Small intestine (tissue), 16 donors: ENCODE measurements at places on chromosomes 2 and 18. TPM values are rescaled to one million over a fixed set of nuclear protein-coding genes. Genes with fewer than 3 reads are reported as not detected.
A peak's percentile ranks its signal among the peaks of the same experiment; 100 is the strongest.

DNA sequence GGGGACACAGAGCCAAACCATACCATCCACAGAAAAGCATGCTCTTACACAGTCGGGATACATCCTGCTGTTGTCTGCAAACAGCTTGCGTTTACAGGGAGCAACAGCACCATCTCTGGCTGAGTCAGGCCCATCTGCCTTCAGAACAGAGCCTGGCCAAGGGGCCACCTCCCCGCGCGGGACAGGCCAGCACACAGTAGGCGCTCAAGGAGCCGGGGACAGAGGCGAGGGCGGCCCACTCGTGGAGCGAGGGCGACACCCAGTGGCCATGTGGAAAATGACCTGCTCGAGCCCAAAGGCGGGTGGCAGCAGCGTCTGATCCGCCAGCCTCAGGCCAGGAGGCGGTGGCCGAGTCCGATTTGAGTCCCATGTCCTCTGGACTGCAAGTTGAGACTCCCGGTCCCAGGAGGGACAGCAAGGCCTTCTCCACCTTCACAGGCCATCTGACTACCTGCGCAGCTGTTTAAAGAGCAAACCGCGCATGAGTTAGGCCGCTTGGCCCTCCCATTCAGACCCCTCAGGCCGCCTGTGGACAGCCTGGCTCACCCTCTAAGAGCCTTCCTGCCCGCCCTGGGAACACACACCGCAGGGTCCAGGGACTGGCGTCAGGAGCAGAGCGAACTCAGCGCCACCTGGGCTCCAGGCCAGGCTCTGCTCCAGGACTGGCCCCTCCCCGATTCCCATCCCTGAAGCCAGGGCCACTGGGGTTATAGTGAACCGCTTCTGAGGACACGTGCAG lies 38.3 kb downstream of the TTC32 start:
- H3K4me1 ChIP-seq = no peaks in the 10 kb centered on the region
- no peak overlapping the region for H3K4me3 ChIP-seq
- no peaks in the 10 kb centered on the region for H3K36me3 ChIP-seq
- H3K27ac ChIP-seq = no peak overlapping the region
- H3K27me3 ChIP-seq = no peaks in the 10 kb centered on the region
- DNase-seq = peak; percentile 69

GRCh38 chr2:170165129-170165528 lies 12.8 kb upstream of the MYO3B start:
- H3K4me3 ChIP-seq = no peak overlapping the region
- H3K27me3 ChIP-seq = no peaks in the 10 kb centered on the region

DNA sequence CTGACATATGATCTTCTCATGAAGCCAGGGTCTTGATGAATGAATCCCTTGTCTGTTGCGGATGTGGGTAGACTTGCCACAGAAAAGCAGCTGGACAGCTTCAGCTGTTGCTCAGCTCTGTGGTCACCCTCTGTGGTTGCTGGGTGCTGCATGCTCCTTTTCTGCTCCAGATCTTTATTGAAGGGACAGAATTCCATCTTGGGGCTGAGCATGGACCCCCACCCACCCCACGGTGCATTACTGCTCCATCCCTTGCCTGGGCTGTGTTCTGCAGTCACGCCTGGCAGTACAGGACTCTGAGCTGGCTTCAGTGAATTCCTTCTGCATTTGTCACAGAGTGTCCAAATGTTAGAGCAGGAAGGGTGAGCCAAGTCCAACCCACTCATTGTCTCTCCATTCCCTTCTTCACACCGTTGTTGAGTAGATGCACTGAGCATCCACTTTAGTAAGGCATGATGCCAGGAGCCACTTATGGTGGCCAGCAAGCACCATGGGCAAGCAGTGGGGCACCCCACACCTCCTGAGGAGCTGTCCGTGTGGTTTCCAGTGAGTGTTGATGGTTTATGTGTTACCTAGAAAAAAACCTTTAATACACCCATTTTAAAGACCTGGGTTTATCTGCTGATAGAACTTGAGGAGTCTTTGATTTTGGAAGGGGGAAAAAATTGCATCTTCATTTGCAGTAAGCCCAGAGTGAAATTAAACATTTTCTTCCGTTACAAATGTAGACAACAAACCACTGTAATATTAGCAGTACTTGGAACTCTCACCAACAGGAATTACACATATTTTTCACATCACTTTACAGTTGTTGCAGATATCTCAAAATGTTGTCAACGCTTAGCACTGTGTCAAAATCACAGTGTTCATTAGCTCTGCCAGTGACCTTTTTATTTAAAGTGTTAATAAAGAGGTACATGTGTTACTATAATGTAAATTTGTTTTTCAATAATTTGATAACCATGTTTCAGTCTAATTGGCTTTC lies 14.7 kb upstream of the ITGB6 start:
- no peaks in the 10 kb centered on the region for H3K36me3 ChIP-seq
- no peak for DNase-seq
- H3K4me1 ChIP-seq = no peaks in the 10 kb centered on the region
- H3K27ac ChIP-seq = no peak overlapping the region

- no peak overlapping the region for H3K4me3 ChIP-seq
- H3K27me3 ChIP-seq = no peaks in the 10 kb centered on the region
- H3K36me3 ChIP-seq = no peaks in the 10 kb centered on the region
Observed at GRCh38 chr2:188367164-188367563, 75.5 kb downstream of the GULP1 start.

DNA sequence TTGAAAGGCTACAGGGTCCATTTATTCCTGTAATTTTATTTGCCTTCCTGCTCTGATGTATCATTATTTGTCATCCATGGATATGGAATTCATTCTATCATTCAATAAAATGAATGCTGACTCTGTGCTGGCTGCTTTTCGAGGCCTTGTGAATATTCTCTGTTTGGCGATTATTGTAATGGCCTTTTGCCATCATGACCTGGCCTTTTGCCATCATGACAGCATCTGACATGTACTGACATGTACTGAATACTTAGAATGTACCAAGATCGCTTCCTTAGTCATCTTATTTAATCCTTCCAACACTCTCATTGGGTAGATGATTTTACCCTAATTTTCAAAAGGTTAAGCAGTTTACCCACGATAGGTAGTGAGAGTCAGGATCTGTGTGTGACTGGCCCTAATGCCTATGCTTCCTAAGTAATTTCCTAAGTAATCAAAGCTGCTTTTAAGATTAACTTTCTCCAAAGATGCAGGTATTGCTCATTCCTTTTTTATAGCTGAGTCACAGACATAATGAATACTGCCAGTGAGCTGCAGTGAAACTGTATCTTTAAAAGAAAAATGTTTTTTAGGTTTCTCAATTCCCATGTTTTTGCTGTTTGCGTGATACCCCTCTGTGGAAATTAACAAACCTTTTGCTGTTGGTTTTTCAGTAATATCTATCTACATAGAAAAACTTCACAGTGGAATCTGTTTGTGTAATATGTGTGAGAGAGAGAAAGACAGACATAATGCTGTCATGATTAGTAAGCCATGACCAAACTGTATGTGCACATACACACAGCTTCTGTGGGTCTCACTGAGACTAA lies 127.8 kb downstream of the CERS6 start:
- peaks cover 2% of the 10 kb centered on the region for H3K36me3 ChIP-seq
- H3K4me3 ChIP-seq = no peak overlapping the region
- H3K27me3 ChIP-seq = no peaks in the 10 kb centered on the region
- no peak overlapping the region for H3K27ac ChIP-seq

GRCh38 chr2:128736046-128736688 lies 417.5 kb upstream of the HS6ST1 start:
- H3K4me1 ChIP-seq = peaks cover 11% of the 10 kb centered on the region
- no peak overlapping the region for H3K4me3 ChIP-seq
- H3K27me3 ChIP-seq = no peaks in the 10 kb centered on the region
- no peak overlapping the region for H3K27ac ChIP-seq
- H3K36me3 ChIP-seq = no peaks in the 10 kb centered on the region
- DNase-seq = no peak

DNA sequence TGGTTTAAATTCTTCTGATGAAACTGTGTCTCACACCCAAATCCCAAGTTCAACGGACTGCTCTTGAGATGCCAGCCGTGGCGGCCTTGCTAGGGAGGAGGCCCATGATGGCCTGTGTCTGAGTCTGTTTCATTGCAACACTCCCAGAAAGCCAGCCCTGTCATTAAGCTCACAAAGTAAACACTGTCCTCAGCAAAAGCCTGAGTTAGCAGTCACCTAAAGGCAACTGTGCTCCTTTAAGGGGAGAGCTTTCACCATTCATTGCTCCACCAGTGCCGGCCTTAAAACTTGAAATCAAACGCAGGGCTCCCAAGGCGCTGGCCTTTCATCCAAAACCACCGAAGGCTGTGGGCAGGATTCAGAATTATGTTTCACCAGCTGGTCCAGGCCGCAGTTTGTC lies 42.5 kb upstream of the PPP1CB start:
- H3K27ac ChIP-seq = no peak overlapping the region
- no peaks in the 10 kb centered on the region for H3K27me3 ChIP-seq
- H3K4me3 ChIP-seq = no peak overlapping the region
- H3K36me3 ChIP-seq = no peaks in the 10 kb centered on the region
- H3K4me1 ChIP-seq = peaks cover 34% of the 10 kb centered on the region
- peak; percentile 90 for DNase-seq

Gene LPIN1
- polyA plus RNA-seq = 9.3 TPM

Gene GALNT5
- 0.67 TPM for polyA plus RNA-seq

Gene NTSR2
- polyA plus RNA-seq = not detected
